CD4-positive, CD25-positive, alpha-beta regulatory T cell (primary cell): ENCODE measurements at places on chromosomes 3 and 15. TPM values are rescaled to one million over a fixed set of nuclear protein-coding genes. Genes with fewer than 3 reads are reported as not detected.

Gene SFMBT1
- polyA plus RNA-seq, result 16.7 TPM

Gene CPNE9
- polyA plus RNA-seq, result not detected

Gene SLC28A1
- not detected for polyA plus RNA-seq

Gene OR5K2
- polyA plus RNA-seq, result not detected

Gene WDR93
- polyA plus RNA-seq, result not detected

Gene IL17RD
- not detected for polyA plus RNA-seq

Gene TIGIT
- polyA plus RNA-seq, result 238 TPM

Gene ZNF660
- not detected for polyA plus RNA-seq

Gene HDC
- not detected for polyA plus RNA-seq

Gene GOLGA6L4
- not detected for polyA plus RNA-seq

Gene RPP25
- 2.1 TPM for polyA plus RNA-seq

Gene SAXO2
- 0.34 TPM for polyA plus RNA-seq

Gene RTP3
- not detected for polyA plus RNA-seq

Gene AHSG
- polyA plus RNA-seq, result not detected

Gene MORC1
- polyA plus RNA-seq, result not detected

Gene HRH1
- polyA plus RNA-seq, result 0.15 TPM

Gene ADPGK
- 87.1 TPM for polyA plus RNA-seq

Gene COL7A1
- polyA plus RNA-seq, result not detected

Gene ANKDD1A
- polyA plus RNA-seq, result 0.37 TPM
